Stimulated activated CD4-positive, alpha-beta T cell treated with anti-CD3 and anti-CD28 coated beads, Interleukin-12 subunit alpha, Interleukin-12 subunit beta, amount 100 ng/mL, for 4 hours (primary cell): ENCODE measurements at places on chromosomes 7 and 10.

DNA sequence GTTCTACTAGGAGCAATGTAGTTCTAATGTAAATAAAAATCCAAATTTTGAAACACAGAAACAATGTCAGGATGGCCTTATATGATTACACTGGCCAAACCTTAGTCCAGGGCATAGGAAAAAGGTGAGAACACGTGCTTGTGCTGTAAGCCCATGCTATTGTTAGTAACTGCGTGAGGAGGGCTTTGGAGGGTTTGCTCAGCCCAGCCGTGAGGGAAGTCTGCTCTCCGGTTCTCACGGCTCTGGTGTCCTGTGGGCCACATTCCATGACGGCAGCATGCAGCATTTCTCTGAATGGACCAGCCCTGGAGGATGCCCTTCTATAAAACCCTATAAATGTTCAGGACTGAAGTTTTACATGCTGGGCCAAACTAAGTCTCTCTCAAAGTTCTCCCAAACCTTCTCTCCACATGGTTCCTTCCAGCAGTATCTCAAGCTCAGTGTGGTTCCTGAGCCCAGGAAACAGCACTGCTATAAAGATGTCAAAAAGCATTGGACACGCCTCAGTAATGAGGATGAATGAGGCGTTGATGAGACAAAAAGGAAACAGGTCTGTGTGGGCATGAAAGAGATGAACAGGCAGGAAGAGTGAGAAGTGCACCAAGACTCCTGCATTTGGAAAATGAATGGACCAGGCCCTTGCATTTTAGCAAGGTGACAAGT, 174.8 kb upstream of the CDCA7L start:
- no peak for DNase-seq

DNA sequence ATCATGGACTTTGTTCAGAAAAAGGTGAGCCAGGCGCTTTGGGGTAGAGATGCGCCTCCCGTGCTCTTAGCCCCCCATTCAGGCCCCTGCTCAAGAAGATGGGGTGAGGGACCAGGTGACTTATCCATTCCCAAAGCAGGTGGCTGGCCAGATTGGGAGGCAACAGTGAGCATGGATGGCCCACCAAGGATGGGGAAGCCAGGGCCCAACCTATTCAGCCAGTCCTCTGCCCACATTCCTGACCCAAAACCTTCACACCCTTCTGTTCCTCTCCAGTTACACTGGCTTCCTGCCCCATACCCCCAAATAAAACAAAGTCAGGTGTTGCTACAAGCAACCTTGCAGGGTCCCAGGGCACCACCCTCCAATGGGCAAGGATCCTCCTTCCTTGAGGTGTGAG, 44.4 kb downstream of the TSPAN15 start:
- no peak for DNase-seq

DNA sequence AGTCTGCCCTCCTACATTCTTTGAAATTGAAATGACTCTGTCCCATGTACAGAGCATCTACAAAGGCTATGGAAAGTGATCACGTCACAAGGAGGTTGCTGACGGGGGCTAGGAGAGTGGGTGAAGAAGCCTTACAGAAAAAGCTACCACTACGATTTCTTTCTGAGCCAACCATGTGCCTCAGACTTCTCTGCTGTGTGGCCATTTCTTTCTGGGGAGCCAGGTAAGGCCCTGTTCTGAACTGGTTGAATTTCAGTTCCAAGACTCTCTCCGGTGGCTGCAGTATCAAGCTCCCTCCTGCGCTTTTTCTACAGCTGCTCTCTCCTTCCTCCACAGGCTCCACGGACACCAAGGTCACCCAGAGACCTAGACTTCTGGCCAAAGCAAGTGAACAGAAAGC, 112.5 kb upstream of the PRSS1 start:
- peak; percentile 12 for DNase-seq

DNA sequence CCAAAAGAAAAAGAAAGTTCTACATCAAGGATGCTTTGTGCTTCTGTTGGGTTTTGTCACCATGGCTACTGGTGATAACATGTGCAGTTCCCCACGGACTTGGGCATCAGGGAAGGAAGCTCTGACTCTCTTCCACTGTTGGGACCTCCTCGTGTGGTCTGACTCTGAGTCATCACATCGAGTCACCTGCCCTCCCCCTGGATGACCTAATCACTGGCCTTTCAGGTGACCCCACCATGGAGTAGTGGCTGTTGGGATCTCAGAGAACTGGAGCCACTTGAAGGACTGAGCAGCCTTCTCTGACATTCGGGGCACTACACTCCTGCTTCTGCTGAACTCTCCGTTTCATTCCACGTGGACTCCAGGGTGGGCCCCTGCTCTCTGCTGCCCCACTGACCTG, 60.8 kb upstream of the DOCK1 start:
- no peak for DNase-seq

- no peak for DNase-seq
Measured at GRCh38 chr10:11511321-11511720, 100.1 kb downstream of the USP6NL start.

DNA sequence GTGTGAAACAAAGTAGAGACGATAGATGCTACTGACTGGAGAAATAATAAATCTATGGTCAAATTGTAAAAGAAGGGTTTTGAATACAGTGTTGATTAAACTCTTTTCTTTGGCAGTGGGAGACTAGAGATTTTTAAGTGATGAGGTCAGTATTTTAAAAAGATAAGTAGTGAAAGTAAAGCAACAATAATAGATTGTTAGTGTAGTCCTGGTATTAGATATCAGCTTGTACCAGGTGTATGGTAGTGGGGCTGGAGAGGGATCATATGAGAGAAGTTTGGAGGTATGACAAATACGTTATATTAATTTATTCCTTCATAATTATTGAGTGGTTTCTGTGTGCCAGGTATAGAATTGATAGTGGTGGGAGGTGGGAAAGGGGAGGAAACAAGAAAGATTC, 25.2 kb downstream of the PHTF2 start:
- DNase-seq: no peak

GRCh38 chr10:96747734-96748550, 27.6 kb upstream of the PIK3AP1 start:
- DNase-seq: no peak

DNA sequence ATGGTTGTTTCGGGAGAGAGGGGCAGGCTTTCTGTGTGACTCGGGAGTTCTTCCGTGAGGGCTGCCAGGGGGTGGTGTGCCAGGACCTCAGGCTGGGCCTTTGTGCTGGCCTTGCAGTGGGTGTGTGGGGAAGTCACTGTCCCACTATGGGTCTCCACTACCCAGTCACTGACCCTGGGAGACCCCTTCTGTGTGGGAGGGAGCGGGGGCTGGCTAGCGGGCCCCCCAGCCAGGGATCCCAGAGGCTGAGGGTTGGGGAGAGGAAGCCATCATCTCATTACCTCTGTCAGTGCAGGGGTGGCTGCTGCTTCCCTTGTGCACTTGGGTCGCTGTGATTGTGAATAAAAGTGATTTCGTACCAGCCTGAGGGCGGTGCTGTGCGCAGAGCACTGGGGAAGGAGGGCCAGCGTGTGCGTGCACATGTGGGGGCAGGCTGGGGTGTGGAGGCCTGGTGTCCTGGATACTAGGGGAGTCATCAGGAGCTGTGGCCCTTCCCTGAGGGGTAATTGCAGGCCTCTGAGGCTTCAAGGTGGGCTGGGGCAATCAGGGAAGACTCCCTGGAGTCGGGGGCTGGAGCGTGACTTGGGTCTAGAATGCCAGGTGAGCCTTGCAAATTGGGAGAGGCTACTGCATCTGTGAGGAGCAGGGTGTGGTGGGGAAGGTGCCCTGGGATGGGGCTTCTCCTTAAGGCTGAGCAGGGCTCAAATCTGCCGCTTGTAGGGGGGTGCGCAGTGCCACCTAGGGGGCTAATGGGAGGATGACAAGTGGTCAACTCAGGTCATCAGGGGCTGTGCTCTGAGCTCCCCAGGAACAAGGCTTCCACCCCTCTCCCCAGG, 98.9 kb downstream of the NEURL1 start:
- peak; percentile 20 for DNase-seq

GRCh38 chr7:157930441-157930840, 593.6 kb downstream of the DNAJB6 start:
- no peak for DNase-seq

DNA sequence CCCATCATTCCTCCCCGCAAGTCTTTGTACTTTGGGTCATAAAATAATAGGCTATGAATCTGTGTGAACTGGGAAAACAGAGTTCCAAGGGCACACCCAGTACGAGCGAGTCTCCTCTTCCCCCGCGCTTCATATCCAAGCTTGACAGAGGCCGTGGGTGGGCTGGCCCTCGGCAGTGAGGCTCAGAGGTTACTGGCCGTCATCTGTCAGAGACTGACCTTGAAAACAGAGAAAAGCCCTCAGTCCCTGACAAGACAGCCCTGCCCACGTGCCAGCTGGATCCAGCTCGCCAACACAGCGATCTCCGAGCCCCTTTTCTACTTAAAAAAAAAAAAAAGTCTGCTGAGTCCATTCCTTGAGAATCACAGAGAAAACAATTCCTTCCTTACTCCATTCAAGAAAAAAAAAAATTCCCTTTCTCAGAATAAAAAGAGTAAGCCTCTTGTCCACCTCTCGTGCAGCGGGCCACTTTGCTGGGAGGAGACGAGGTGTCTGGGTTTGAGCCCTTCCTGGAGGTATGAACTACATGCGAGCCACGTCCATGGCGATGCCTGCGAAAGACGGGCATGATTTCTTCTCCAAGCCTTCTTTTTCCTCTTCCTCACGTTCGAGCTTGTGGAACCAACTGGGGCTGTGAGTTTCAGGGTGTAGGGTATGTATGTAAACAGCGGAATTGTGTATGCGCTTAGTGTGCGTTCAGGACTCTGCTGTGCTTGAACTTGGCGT, 744 bp upstream of the BICC1 start:
- no peak for DNase-seq

DNA sequence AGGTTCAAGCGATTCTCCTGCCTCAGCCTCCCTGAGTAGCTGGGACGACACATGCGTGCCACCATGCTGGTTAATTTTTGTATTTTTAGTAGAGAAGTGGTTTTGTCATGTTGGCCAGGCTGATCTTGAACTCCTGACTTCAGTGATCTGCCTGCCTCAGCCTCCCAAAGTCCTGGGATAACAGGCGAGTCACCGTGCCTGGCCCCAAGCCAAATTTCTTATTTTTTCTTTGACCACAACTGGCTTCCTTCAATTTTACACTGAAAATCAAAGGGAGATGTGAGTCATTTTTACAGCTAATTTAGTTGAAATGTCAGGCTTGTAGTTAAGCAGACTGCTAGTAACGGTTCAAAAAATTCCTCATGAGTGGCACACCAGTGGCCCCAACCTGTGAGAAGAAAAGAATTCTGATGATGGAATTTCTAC, 7.8 kb downstream of the RNF216 start:
- peak; percentile 6 for DNase-seq

GRCh38 chr10:132188331-132188730, 1.6 kb downstream of the DPYSL4 start:
- no peak for DNase-seq

DNA sequence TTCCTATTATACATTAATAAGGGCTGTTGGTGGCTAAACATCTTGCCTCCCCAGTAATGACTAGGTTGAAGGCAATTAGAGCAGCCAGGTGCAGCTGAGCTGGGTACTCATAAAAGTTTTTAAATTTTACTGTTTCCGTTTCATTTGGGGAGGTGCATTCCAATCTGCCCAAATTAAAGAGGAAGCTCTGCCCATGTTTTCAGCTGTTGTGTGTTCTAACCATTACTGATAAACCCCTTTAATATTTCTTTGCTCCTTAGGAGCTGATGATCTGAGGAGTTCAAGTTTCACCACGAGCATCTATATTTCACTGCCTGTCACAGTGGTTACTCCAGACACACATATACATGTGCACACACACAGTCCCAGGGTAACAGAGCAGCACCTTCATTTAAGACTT, 94.4 kb downstream of the JAZF1 start:
- DNase-seq: no peak

DNA sequence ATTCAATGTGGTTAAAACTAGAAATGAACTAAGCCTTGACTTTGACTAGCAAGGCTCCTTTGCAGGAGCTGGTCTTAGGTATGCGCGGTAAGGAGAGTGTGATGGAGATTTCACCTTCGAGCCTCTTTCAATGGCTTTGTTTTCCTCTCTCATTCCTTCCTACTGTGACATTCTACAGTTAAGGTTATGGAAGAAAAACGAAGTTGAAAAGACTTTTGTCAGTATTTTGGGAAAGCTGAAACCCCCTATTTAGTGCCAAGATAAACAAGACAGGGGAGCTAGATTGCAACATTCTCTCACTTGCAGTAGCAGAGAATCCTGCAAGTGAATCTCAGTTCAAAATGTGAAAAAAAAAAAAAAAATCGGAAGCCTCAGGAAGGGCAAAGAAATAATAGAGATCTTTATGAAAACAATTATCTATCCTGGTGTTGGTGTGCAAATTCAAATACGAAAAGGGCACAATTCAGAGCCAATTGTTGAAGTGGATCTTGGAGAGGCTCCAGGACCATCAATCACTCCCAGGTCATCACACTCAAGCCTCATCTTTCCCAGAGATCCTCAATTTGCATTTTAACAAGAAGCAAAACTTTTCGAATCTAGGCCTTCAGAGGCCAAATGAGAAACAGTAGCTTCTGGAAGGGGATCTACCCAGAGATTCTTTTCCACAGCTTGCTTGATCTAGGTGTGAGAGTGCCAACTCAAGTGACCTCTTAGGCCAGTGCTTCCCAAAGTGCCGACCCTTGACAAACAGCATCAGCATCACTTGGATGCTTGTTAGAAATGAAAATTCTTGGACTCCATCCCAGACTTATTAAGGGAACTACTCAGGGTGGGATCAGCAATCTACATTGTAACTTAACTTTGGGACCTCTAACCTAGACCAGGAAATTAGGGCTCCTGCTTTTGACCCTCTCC, 163.8 kb downstream of the INHBA start:
- DNase-seq: no peak

GRCh38 chr7:47807756-47808155, 140.5 kb downstream of the PKD1L1 start:
- DNase-seq: no peak

- no peak for DNase-seq
Measured at GRCh38 chr7:134046594-134047128, 80.5 kb upstream of the LRGUK start.

DNA sequence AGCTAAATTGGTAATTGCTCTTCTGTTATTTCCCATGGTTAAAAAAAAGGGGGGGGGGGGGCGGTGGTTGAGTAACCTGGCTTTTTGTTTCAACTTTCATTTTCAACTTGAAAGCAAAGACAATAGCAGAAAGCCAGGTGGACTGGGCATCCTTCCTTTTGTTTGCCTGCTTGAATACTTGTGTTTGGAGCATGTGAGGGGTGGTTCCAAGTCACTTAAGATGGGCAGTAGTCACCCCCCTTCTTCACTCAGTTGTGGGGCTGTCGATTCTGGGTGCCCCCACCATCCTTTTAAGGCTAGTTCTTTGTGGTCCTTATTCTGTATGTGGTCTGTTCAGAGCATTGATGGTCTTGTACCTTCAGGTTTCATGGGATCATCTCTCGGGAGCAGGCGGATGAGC, 165.6 kb upstream of the PRR15 start:
- DNase-seq: no peak

DNA sequence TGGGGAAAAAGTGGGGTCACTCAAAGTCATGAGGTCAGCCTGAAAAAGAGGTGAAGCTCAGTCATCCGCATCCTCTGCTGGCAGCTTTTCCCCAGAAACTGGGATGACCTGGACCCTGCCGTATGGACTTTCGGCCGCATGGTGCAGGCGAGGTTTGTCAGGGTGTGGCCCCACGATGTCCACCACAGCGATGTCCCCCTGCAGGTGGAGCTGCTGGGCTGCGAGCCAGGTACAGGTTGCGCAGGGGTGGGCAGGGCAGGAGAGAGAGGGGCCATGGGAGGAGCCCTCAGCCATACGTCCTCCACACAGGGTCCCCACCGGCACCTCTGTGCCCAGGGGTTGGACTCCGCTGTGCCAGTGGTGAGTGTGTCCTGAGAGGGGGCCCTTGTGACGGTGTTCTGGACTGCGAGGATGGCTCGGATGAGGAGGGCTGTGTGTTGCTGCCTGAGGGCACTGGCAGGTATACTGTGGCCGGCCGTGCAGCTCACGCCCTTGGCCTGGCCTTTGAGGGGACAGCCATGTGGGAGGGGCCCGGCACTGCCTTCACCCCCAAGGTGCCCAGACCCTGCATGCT, 23.0 kb upstream of the ZNF467 start:
- DNase-seq: no peak
